Activated T-helper 17 cell treated with anti-CD3 and anti-CD28 coated beads, Interleukin-2, amount 50 U/mL, for 72 hours (primary cell): ENCODE measurements at places on chromosomes 12 and 14. TPM values are rescaled to one million over a fixed set of nuclear protein-coding genes. Genes with fewer than 3 reads are reported as not detected.

- ATAC-seq: peak; percentile 46
Measured at GRCh38 chr12:27779416-27779919, 565 bp upstream of the KLHL42 start.

DNA sequence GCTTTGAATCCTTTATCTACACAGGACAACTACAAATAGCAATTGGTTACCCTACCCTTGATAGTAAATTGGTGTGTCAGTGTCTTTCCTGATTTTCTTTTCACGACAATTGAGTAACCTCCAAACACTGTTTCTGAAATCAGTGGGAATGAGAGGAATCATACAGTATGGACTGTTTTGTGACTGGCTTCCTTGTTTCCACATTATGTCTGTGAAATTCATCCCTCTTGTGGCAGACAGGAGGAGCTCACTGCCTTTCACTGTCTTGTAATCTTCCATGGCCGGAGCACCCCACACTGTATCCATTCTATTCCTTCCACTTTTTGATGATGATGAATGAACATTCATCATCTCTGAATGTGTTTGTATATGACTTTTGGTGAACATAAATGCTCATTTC is 164.0 kb upstream of the PZP start:
- ATAC-seq: no peak

DNA sequence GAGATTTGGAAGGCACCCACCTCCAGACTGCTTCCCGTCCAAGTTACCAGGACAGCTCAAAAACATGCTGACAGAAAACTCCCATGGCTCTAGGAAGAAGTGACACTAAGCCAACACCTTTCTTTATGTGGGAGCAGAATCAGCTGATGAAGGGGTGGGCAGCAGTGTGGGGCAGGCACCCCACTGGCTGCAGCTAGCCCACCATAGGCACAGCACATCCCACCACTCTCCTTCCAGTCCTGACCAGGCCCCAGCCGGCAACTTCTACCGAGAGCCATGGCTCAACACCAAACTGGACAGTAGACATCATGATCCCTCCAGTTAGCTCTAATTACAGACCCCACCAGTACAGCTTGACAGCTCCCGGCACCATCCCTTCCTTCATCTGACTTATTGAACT is 45.0 kb downstream of the SH2B3 start:
- no peak for ATAC-seq

DNA sequence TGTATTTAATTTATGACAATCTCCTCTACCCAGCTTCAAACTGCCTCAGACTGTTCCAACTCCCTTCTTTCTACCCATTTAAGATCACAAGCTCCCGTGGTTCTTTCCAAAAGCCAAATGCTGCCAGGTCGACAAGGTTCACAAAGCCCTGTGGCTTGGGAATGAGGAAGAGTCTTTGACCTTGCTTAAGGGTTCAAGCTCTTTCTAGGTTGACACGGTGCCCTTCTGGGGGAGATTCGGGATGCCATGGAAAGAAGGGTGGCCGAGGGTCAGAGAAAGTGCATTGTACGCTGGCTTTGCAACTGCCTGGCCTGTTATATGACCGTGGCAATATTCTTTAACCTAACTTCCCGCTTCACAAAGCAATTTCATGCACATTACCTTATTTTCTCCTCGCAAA is 239.3 kb downstream of the ANO2 start:
- ATAC-seq: no peak

The P2RX2 gene
- total RNA-seq: not detected

The RFX4 gene
- not detected for total RNA-seq

DNA sequence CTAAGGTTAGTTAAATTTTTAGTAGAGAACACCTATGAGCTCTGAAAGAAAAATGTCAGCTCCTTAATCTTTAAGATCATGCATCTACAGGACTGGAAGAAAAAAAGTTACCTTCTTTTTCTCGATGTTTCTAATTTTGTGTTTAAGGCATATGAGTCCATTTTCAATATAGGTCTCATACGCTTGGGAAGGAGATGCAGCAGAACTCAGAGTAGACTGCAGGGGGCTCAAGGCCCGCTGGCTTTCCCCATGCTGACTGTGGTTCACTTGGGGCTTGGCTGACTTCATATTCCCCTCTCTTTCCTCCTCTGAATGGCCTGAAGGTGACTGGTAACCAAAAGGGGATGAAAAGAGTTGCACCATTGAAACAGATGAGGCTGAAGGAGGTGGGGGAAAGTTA is 1.5 kb downstream of the CAPRIN2 start:
- ATAC-seq: no peak

DNA sequence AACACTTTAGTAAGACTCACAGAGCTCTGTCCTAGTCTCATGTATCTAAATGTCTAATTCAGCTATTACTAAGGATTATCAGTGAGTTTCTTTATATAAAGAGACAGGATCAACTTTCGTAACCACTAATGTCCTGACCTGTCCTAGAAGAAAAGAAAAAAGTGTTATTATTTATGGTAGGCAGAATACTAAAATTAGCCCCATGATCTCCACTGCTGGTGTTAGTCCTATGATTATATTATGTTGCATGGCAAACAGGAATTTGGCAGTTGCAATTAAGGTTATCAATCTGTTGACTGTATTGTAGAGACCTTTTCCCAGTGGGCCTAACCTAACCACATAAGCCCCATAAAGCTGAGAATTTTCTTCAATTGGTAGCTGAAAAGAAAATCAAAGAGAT is 132.9 kb upstream of the DIO2 start:
- no peak for ATAC-seq

The MANSC1 gene
- 0.63 TPM for total RNA-seq

The ZDHHC22 gene
- total RNA-seq: not detected

The KLRD1 gene
- total RNA-seq: not detected

DNA sequence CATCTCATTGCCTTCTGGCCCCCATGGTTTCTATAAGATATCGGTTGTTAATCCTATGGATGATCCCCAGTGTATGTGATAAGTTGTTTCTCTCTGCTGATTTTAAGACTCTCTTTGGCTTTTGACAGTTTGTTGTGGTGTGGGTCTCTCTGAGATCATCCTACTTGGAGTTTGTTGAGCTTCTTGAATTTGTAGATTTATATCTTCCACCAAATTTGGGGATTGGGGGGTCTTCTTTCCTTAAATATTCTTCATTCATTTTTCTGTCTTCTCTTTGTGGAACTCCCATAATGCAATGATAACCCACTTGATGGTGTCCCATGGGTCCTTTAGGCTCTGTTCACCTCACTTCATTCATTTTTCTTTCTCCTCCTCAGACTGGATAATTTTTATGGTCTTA is 20.0 kb upstream of the BBS10 start:
- ATAC-seq: no peak

The SNAPC1 gene
- total RNA-seq: 11.5 TPM

DNA sequence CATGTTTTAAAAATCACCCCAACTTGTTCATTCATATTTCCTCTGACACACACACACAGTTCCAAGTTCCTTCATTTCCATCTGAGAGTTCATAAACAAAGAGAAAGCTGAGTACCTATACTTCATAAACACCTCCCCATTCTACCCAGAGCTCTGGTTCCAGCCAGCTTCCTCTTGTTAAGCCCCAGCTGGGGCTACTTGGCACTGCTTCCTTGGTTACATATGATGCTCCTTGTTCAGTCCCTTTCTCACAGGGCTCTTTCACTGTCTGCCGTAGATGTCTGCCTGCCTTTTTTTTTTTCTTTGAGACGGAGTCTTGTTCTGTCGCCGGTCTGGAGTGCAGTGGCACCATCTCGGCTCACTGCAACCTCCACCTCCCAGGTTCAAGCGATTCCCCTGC is 77.5 kb downstream of the COX16 start:
- ATAC-seq: no peak

DNA sequence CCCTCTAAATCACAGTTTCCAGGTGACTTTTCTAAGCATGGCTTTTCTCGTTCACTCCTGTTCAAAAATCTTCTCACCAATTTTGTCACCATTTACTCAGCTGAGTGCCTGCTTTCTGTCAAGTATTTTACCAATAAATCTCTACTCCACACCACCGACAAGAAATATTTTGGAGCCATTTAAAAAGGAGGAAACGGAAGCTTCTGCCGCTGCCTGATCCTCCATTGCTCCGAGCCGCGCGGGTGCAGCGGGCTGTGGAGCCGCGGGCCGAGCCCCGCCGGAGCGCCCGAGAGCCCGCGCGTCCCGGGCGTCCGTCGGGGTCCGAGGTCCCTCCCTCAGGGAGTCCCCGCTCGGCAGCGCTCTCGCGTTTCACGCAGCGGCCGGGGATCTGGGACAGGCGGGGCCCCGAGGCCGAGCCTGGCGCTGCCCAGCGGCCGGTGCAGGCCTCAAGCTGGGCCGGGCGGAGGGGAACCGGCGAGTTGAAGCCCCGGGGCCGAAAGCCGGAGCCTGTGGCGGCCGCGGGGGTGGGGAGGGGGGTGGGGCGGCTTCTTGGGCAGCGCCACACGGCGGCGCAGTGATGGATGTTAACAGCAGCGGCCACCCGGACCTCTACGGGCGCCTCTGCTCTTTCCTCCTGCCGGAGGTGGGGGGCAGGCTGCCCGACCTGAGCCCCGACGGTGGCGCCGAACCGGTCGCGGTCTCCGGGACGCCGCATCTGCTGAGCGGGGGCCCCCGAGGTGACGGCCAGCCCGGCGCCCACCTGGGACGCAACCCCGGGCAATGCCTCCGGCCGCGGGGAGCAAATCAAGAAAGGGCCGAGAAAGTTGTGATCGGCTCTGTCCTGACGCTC is 1.1 kb upstream of the HEBP1 start:
- peak; percentile 17 for ATAC-seq

- peak; percentile 87 for ATAC-seq
Measured at GRCh38 chr12:67698672-67699581, 50.4 kb downstream of the DYRK2 start.

DNA sequence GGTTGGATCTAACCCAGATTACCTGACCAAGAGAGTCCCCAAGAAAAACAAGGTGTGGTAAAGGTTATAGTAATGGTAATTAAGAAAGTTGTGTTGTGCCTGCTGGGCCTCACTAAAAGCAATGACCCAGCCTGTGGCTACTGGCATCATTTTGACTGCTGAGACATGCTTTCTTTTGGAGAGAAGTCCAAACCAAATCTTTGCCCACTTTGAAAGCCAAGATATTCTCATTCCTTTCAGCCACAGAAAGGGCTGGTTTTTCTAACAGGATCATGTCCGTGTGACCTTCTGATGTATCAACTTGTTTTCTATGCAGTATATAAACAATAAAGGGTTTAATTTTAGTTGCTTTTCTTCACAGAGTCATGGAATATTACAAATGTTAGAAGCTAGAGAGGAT is 388.6 kb downstream of the RAD51B start:
- ATAC-seq: no peak

The ACOT6 gene
- not detected for total RNA-seq

- no peak for ATAC-seq
Measured at GRCh38 chr12:7679251-7680045, 13.7 kb upstream of the APOBEC1 start.

The AKAP6 gene
- total RNA-seq: 2.1 TPM

The PPP1R1A gene
- total RNA-seq: not detected

GRCh38 chr14:92945959-92946846 is 23.3 kb downstream of the CHGA start:
- ATAC-seq: no peak

- no peak for ATAC-seq
Measured at GRCh38 chr14:64088647-64088964, 205.6 kb downstream of the ESR2 start.

GRCh38 chr12:68565391-68565903 is 45.3 kb upstream of the RAP1B start:
- peak; percentile 91 for ATAC-seq

DNA sequence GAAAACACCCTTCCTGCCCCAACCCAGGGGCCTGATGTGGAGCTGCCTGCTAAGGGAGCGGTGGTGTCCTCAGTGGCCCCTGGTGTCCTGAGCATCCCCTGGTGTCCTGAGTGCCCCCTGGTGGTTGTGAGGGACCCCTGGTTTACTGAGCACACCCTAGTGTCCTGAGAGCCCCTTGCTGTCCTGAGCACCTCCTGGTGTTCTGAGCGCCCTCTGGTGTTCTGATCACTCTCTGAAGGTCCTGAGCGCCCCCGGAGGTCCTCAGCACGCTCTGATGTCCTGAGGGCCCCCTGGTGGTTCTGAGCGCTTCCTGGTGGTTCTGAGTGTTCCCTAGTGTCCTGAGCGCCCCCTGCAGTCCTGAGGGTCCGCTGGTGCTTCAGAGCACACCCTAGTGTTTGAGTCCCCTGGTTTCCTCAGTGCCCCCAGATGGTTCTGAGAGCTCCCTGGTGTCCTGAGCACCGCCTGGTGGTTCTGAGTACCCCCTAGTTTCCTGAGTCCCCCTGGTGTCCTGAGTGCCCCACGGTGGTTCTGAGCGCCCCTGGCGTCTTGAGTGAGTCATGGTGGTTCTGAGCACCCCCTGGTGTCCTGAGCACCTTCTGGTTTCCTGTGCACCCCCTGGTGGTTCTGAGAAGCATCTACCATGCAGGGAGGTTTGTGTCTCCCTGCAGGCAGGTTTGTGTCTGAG is 1004.2 kb downstream of the TMEM121 start:
- ATAC-seq: peak; percentile 86

- ATAC-seq: peak; percentile 71
Measured at GRCh38 chr12:45343269-45344051, 127.6 kb downstream of the ANO6 start.

DNA sequence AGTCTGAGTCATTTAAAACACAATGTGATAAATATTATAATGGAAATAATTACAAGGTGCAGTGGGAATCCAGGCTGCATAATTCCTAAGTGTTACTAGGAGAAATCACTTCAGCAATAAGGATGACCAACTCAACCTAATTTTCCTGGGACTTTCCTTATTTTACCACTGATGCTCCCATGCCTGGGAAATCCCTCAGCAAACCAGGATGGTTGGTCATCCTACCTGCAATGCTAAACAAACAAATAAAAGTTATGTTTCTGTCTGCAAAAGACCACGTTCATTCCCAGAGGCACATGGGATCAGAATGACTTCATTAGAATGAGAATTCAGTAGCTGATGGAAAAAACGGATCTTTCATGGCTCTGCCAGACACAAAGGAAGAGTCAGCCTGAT is 130.8 kb upstream of the RAP1B start:
- no peak for ATAC-seq

GRCh38 chr12:4807116-4807783 is 87.0 kb downstream of the GALNT8 start:
- peak; percentile 43 for ATAC-seq

The MYF5 gene
- not detected for total RNA-seq

The JAG2 gene
- total RNA-seq: 2.5 TPM

DNA sequence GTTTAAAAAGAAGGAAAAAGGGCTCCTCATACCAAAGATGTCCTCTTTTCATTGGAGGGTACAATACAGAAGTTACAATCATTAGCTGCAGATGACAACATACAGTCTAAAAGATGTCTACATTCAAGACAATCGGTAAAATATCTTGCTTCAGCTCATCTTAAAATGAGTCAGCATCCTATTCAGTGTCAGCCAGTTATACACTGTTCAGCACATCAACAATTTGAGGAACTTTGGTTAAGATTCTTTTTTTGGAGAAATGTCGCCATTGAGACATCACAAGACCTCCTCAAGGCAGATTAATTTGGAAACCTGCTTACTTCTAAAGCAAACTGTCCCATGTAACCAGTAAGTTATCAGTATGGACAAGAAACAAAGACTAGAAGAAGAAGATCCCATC is 100.7 kb upstream of the SLC38A4 start:
- ATAC-seq: no peak

The WIF1 gene
- not detected for total RNA-seq
